ENCODE measurements at places on chromosomes 12 and 14. TPM values are rescaled to one million over a fixed set of nuclear protein-coding genes. Genes with fewer than 3 reads are reported as not detected.

Gene CIDEB
- total RNA-seq, result 3.9 TPM

Gene MTERF2
- 3.9 TPM for total RNA-seq

Gene TPPP2
- total RNA-seq, result not detected

Gene DPPA3
- total RNA-seq, result not detected

Gene MYH6
- total RNA-seq, result not detected

Gene RPL10L
- not detected for total RNA-seq

Gene DBX2
- total RNA-seq, result not detected

Measured in bronchial epithelial cell (primary cell).